B cell (primary cell): ENCODE measurements at places on chromosomes 12 and 14. TPM values are rescaled to one million over a fixed set of nuclear protein-coding genes. Genes with fewer than 3 reads are reported as not detected.
A peak's percentile ranks its signal among the peaks of the same experiment; 100 is the strongest.

Gene ARID2
- total RNA-seq: 49.2 and 56.9 TPM in 2 replicates

Gene LRTM2
- total RNA-seq: not detected in 2 replicates

Gene AQP6
- not detected in 2 replicates for total RNA-seq

Gene DLK1
- total RNA-seq: not detected in 2 replicates

Gene OR6C2
- not detected in 2 replicates for total RNA-seq

Gene BCL2L14
- total RNA-seq: not detected in 2 replicates

Gene ADAM21
- total RNA-seq: 0.24 TPM in 1 of 2 replicates, not detected in the other

Gene C12orf54
- not detected in 2 replicates for total RNA-seq

Gene RPS6KA5
- 33.8 and 34.6 TPM in 2 replicates for total RNA-seq

DNA sequence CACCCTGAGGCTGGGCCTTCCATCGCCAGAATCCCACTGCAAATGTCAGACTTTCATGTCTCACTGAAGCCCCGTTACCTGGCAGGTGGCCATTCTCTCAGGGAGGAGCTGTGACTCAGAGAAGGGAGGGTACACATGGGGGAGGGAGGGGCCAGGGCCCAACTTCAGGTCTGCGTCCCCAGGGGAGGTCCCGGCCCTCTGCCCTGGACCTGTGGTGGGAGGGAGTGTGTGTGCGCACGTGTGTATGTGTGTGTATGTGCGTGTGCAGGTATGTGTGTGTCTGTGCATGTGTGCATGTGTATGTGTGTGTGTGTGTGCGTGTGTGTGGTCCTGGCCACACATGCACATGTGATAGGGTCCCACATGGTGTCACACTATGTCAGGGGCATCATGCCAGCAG, 50.9 kb downstream of the MVK start:
- H3K27me3 ChIP-seq: peaks cover 2% of the 10 kb centered on the region
- H3K4me3 ChIP-seq: no peak overlapping the region
- DNase-seq: no peak
- no peaks in the 10 kb centered on the region for H3K36me3 ChIP-seq
- H3K27ac ChIP-seq: no peak overlapping the region

DNA sequence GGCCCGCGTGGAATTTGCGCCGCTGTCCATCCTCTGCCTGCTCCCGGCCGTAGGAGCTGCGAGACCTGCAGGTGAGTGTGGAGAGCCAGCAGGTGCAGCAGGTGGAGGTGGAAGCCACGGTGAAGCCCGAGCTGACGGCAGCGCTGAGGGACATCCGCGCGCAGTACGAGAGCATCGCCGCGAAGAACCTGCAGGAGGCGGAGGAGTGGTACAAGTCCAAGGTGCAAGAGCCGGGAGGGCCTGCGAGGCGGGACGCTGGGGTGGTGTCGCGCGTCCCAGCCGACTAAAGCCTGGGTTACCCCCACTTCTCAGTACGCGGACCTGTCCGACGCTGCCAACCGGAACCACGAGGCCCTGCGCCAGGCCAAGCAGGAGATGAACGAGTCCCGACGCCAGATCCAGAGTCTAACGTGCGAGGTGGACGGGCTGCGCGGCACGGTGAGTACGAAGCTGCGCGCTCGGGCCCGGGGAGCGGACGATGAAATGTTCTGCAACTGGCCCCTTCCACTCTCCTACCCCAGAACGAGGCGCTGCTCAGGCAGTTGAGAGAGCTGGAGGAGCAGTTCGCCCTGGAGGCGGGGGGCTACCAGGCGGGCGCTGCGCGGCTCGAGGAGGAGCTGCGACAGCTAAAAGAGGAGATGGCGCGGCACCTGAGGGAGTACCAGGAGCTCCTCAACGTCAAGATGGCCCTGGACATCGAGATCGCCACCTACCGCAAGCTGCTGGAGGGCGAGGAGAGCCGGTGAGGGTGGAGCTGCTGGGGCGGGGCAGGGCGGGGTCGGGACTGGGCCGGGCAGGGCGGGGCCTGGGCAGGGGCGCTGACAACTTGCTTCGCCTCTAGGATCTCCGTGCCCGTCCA, 2.1 kb downstream of the PRPH start:
- H3K27me3 ChIP-seq: no peaks in the 10 kb centered on the region
- no peaks in the 10 kb centered on the region for H3K36me3 ChIP-seq
- H3K4me1 ChIP-seq: peaks cover 30% of the 10 kb centered on the region
- no peak for DNase-seq

DNA sequence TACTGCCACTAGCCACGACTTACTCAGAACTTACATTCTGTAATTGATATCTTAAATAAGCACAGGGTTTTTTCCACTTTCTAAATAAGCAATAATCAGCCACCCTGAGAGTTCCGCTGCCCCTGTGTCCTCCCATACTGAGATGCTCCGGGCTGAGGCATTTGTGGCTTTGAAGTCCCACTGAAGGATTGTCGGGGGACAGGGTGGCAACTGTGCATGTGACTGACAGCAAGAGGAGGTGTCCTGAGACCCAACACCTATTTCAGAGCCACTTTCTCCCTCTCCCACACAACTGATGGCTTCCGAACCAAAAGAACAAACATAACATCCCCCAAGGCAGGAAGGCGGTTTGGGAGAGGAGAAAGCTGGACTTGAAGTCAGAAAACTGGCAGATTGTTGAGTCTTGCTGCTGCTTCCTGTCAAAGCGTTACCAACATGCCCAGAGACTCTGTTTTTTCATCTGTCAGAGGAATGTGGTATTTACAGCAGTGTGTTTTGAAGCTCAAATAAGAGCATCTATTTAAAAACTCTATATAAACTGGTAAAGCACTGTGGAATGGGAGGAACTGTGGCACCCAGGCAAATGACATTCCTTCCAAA, 157.9 kb upstream of the FKBP4 start:
- H3K36me3 ChIP-seq: no peaks in the 10 kb centered on the region
- H3K27me3 ChIP-seq: no peaks in the 10 kb centered on the region
- no peaks in the 10 kb centered on the region for H3K4me1 ChIP-seq
- H3K4me3 ChIP-seq: no peak overlapping the region
- no peak for DNase-seq

- H3K4me3 ChIP-seq: no peak overlapping the region
- H3K27me3 ChIP-seq: no peaks in the 10 kb centered on the region
- no peaks in the 10 kb centered on the region for H3K36me3 ChIP-seq
Observed at GRCh38 chr12:3204143-3204542, 127.0 kb downstream of the TSPAN9 start.

GRCh38 chr12:6215120-6215807, 15.1 kb downstream of the CD9 start:
- no peak overlapping the region for H3K4me3 ChIP-seq
- H3K4me1 ChIP-seq: peaks cover 25% of the 10 kb centered on the region
- H3K27ac ChIP-seq: no peak overlapping the region
- H3K36me3 ChIP-seq: no peaks in the 10 kb centered on the region
- no peak for DNase-seq

DNA sequence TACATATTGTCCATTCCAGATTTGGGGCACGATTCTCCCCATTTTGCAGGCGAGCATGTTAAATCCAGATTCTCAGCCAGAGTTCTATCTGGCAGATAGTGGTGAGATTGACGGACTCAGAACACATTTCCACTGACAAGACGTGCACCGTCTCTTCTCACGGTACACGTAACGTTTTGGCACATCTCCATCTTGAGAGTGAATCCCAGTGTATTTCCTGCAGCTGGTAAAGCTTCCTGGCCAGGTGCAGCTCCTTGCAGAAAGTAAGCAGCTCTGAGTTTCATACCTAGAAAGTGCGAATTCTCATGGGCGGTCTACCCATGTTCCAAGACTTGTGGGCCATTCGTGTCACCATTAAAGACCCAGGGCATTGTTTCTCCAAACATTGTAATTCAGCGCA, 102.6 kb downstream of the TSPAN9 start:
- H3K4me3 ChIP-seq: no peak overlapping the region
- peaks cover 7% of the 10 kb centered on the region for H3K27me3 ChIP-seq
- H3K36me3 ChIP-seq: no peaks in the 10 kb centered on the region
- no peak for DNase-seq
- peaks cover 25% of the 10 kb centered on the region for H3K4me1 ChIP-seq

DNA sequence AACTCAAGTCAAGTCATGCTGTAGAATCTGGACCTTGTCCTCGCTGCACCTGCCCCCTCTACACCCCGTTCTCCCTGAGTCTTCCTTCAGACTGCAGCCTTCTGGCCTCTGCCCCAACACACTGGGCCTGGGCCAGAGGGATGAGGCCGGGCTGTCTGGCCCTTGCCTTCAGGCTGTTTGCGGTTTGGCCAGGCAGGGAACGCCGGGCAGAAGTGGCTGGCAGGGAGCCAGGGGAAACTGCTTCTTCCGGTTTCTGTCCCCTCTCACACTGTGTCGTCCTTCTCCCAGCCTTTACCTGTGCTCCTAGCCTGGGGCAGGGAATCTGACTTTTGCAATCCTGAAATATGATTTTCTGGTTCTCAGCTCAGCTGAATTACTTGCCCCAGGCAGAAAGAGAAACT, 13.5 kb downstream of the DGLUCY start:
- no peak overlapping the region for H3K4me3 ChIP-seq
- DNase-seq: no peak
- peaks cover 23% of the 10 kb centered on the region for H3K4me1 ChIP-seq
- peak overlapping the region; percentile 44 for H3K27ac ChIP-seq
- no peaks in the 10 kb centered on the region for H3K27me3 ChIP-seq

- DNase-seq: no peak
- no peaks in the 10 kb centered on the region for H3K27me3 ChIP-seq
- H3K36me3 ChIP-seq: no peaks in the 10 kb centered on the region
- H3K4me1 ChIP-seq: no peaks in the 10 kb centered on the region
- no peak overlapping the region for H3K27ac ChIP-seq
- no peak overlapping the region for H3K4me3 ChIP-seq
Observed at GRCh38 chr14:38611928-38612327, 356.0 kb upstream of the CLEC14A start.

- H3K27me3 ChIP-seq: no peaks in the 10 kb centered on the region
- no peak overlapping the region for H3K4me3 ChIP-seq
- DNase-seq: no peak
Observed at GRCh38 chr12:12836571-12836970, 23.4 kb downstream of the DDX47 start.

DNA sequence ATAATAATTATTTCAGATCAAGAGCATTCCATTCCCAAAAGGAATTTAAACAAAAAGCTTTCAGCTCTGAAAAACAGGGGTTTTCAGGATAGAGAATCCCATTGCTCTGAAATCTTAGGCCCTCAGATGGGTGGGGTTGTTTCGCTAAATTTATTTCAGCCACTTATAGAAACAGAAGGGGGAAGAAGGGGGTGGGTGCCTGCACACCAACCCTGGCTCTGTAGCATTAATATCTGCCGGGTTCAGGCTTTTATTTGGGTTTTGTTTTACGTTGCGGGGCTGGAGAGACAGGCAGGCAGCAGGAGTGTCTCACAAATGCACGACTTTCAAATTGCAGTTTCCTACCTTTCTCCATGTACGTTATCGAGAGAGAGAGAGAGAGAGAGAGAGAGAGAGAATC, 12.5 kb upstream of the ZFP36L1 start:
- no peak for DNase-seq
- no peaks in the 10 kb centered on the region for H3K27me3 ChIP-seq
- peak overlapping the region; percentile 95 for H3K27ac ChIP-seq
- peak overlapping the region; percentile 41 for H3K4me3 ChIP-seq
- H3K36me3 ChIP-seq: no peaks in the 10 kb centered on the region
- peaks cover 62% of the 10 kb centered on the region for H3K4me1 ChIP-seq

GRCh38 chr14:87687420-87687819, 305.6 kb downstream of the GALC start:
- H3K4me3 ChIP-seq: no peak overlapping the region
- H3K27me3 ChIP-seq: no peaks in the 10 kb centered on the region
- no peak overlapping the region for H3K27ac ChIP-seq
- DNase-seq: no peak
- H3K4me1 ChIP-seq: no peaks in the 10 kb centered on the region

GRCh38 chr12:106281804-106282203, 20.7 kb upstream of the TCP11L2 start:
- no peak overlapping the region for H3K27ac ChIP-seq
- no peaks in the 10 kb centered on the region for H3K36me3 ChIP-seq
- H3K27me3 ChIP-seq: no peaks in the 10 kb centered on the region
- peaks cover 7% of the 10 kb centered on the region for H3K4me1 ChIP-seq
- H3K4me3 ChIP-seq: no peak overlapping the region

DNA sequence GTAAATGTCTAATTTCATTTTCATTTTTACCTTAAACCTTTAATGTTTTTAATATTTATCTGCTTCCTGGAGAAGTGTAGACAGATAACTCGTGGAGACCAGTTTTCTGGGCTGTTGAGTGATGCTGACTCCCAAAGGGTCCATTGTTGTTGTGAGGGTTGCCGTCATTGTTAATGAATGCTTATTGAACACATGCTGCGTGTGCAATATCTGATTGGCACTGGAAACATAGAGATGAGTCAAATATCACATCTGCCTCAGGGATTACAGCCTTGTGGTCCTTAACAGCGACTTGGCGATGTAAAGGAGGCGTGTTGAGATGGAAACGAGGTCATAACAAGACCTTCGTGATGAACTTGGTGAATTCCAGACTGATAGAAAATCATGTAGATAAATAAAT, 85.9 kb downstream of the FBXW8 start:
- H3K4me1 ChIP-seq: no peaks in the 10 kb centered on the region
- H3K36me3 ChIP-seq: peaks cover 9% of the 10 kb centered on the region
- no peaks in the 10 kb centered on the region for H3K27me3 ChIP-seq
- no peak overlapping the region for H3K4me3 ChIP-seq
- no peak for DNase-seq
- no peak overlapping the region for H3K27ac ChIP-seq

DNA sequence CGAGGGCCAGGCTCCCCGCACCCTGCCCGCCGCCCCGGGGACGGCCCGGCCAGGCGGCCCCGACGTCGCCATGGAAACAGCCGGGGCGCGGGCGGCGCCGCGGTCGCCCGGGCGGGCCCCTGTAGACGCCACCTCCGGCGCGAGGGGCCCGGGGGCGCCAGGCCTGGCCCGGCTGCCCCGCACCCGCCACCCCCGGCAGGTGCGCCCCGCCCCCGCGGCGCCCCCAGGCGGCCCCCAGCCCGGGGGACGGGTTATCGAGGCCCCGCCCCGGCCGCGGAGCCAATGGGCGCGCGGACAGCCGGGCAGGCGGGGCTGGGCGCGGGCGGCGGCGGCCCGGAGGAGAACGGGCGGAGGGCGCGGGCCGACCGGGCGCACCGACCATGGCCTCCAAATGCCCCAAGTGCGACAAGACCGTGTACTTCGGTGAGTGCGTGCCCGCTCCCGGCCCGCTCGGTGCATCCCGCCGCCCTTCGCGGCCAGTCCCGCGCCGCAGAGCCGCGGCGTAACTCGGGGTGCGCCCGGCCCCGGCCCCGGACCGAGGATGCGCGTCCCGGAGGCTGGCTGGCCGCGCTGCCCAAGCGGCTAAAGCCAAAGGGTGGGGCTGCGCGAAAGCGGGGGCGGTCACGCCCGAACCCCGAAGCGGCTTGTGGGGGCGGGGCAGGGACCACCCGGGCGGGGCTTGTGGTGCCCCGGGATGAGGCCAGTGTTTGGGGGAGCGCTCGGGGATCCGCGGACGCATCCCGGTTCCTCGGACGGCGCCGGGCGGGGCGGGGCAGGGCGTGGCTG, at the start of gene CRIP2:
Gene CRIP2, plus strand, starts transcription at position 339 of the 786 bp plus-strand sequence. Its CDS starts 42 bp downstream, at position 381.
- H3K36me3 ChIP-seq: no peaks in the 10 kb centered on the region
- DNase-seq: no peak

GRCh38 chr14:90518941-90519256, 122.1 kb downstream of the CALM1 start:
- DNase-seq: peak; percentile 45
- no peaks in the 10 kb centered on the region for H3K27me3 ChIP-seq
- no peak overlapping the region for H3K27ac ChIP-seq
- H3K4me1 ChIP-seq: no peaks in the 10 kb centered on the region
- H3K4me3 ChIP-seq: no peak overlapping the region
